ENCODE measurements at places on chromosomes 7 and 10. TPM values are rescaled to one million over a fixed set of nuclear protein-coding genes. Genes with fewer than 3 reads are reported as not detected.
A peak's percentile ranks its signal among the peaks of the same experiment; 100 is the strongest.

GRCh38 chr7:103751311-103751880 lies 238.1 kb downstream of the RELN start:
- no peak for DNase-seq

DNA sequence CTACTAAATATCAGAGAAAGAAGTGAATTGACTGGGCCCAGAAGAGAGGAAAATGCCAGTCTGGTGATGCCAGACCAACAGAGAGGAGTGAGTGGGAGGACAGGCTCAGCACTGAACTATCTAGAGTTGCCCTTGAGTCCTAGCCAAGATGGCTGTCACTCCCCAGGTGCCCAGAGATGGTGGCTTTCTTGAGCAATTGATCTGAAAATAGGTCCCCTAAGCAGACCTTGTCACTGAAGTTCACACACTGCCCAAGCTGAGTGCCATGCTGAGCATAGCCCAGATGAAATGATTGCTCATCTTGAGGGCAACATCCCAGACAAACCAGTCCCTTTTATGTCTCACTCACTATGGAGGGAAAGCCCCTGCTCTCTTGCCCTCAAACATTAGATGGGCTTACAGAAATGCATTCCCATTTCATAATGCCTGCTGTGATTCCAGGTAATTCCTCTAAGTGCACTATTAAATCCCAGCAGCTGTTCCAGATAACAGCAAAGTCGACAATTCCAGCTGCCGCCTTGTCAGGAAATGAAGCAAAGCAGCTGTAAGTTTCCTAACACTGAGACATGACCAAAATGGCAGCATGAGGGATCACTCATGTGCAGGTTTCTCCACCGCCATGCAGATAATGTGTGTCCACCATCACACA lies 329.4 kb downstream of the KCNMA1 start:
- no peak for DNase-seq

- no peak for DNase-seq
Observed at GRCh38 chr7:49706106-49706505, 67.3 kb upstream of the VWC2 start.

DNA sequence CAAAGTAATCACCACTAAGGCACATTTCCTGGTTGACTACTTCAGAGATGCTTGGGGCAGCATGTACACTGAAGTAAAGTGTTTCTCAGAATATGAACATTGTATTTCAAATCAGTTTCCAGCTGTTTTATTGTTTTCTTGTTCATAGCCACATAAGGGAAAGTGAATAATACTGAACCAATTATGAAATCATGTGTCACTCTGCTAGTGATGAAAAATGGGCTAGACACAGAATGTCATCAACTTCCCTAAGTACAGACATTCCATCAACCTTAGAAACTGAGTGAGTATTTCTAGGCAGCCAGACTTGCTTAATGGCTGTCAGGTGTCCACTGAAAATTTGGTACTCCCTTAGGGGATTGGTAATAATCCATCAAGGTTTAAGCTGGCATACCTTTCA lies 603.5 kb downstream of the ARL4A start:
- DNase-seq = no peak

DNA sequence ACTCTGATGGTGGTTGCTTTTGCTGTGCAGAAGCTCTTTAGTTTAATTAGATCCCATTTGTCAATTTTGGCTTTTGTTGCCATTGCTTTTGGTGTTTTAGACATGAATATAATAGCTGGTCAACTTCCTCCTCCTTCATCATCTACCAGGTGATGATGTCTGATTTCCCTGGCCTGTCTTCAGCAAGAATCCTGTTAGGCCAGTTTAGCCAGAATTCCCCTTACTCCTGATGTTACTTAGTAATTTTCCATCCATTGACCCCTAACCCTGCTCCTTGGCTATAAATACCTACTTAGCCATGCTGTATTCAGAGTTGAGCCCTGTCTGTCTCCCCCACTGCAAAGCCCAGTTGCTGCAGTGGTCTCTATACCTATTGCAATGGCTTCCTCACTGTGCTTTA lies 91.4 kb downstream of the ZNF777 start:
- no peak for DNase-seq

GRCh38 chr10:98307916-98308541 lies 40.0 kb upstream of the LOXL4 start:
- DNase-seq = peak; percentile 23

GRCh38 chr10:28253169-28253785 lies 49.6 kb downstream of the MPP7 start:
- DNase-seq = no peak

DNA sequence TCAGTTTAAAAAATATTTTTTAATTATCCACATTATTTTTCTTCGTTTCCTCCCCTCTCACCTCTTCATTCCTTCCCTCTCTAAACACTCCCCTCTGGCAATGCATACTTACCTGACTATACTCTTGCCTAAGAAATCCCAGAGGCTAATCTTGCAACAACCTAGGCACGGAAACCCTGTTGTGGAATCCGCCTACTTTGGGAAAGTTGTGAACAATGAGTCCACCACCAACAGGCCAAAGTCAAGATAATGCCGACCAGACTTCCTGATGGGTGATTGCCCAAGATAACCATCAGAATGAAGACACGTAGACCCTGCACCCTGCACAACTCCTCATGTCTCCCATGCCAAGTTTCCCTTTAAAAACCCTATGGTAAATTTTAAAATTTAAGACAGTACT lies 521.5 kb downstream of the KIF20B start:
- peak; percentile 89 for DNase-seq

CACNB2 gene
- not detected for total RNA-seq

GLCCI1 gene
- total RNA-seq = 2.6 TPM

CDHR1 gene
- total RNA-seq = not detected

CALML5 gene
- not detected for total RNA-seq
